ENCODE measurements at places on chromosomes 1 and 21.

- DNase-seq = no peak
Measured at GRCh38 chr21:34684174-34684876, 15.5 kb downstream of the CLIC6 start.

GRCh38 chr1:8555582-8555981 is 237.7 kb downstream of the SLC45A1 start:
- no peak for DNase-seq

- no peak for DNase-seq
Measured at GRCh38 chr1:234303231-234303630, 70.0 kb upstream of the COA6 start.

DNA sequence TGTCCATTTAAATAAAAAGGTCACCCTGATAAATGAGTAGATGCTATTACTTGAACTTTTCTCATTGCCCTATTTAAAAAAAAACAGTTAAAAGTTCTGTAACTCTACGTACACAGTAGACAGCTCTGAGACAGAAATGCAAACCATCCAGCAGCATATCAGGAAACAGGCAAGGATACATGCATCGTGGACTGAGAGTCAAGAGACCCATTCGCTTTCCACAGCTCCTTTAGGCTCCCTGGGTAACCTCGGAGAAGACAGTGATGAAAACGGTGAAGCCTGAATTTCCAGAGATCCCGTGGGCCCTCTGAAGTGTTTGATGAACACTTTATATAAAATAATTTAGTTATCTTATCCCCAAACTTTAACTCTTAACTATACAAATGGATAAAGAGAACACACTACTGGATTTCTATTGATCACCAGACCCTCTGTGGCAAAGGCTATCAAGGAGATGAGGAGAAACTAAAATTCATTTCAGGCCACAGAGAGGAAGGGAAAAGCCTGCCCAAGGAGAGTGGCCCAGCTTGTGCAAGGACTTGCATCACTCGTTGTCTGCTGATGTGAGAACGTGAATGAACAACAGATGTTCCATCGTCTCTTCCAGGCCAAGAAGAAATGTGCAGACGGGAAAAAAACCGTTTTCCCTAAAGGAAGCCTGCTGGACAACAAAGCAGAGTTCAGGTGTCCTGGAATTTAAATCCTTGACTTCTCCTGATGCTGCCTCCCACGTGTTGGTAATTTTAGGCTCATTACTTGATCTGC is 131.0 kb downstream of the TGFBR3 start:
- no peak for DNase-seq

Measured in D341Med (cell line).